A549 treated with Mapracorat at 1 μM for 4 hours (cell line): ENCODE measurements at places on chromosomes 12 and 14. TPM values are rescaled to one million over a fixed set of nuclear protein-coding genes. Genes with fewer than 3 reads are reported as not detected.

ADCY4 gene
- not detected in 5 replicates for total RNA-seq

KSR2 gene
- 0.49 to 0.64 TPM (median 0.57 TPM) in 5 replicates for total RNA-seq

PRB2 gene
- not detected in 5 replicates for total RNA-seq

CCDC177 gene
- total RNA-seq, result 0.06 to 0.07 TPM in 2 of 5 replicates, not detected in the others

RBP5 gene
- 0.52 TPM in 1 of 5 replicates, not detected in the others for total RNA-seq
